NCI-H1092 treated with DMSO at 0.1 percent for 48 hours (cell line): ENCODE measurements at places on chromosomes 7 and 10.
A peak's percentile ranks its signal among the peaks of the same experiment; 100 is the strongest.

GRCh38 chr10:3413937-3414666, 241.5 kb upstream of the PITRM1 start:
- DNase-seq, result no peak

DNA sequence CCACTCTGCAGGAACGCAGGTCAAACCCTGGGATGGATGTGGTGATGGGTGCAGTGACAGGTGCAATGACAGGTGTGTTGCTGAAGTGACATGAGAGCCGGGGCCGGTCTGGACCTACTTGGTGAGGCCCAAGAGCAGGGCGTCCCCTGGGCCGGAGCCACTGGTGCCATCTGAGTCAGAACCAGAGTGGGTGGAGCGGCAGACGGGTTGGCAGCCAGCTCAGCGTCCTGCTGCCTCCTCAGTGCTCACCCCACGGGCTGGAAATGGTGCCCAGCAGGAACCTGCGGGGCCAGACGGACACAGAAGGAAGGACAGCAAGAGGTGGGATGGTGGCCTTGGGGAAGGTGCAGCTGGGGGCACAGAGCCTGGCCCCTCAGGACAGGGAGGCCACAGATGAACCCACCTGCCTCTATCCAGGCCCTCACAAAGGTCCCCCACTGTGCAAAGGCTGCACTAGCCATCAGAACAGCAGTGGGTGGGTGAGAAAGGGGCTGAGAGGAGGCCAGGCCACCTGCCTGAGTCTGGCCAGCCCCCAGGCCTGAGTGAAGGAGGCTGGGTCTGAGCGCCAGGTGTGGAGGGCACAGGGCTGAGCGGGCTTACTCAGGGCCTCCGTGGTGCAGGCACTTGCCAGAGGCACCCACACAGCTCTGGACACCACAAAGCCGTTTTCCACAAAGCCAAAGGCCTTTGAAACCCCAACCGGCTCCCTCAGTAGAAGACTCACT, 129.0 kb upstream of the PPP2R2D start:
- DNase-seq, result no peak

DNA sequence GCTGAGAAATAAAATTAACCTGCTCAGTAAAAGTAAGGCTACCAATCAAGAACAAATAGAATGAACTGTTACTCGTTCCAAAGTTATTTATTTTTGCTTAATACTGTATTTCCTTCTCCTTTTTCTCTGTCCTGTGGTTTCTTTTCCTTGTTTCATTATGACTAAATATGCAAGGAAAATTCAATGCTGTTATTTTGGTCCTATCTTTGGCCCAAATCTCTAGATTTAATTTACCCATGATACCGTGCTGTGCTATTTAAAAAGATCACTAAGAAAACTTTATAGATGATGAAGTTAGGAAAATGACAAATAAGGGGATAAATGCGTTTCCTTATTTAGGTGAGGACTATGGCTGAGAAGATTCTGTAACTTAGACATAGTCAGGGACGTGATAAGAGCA, 45.3 kb upstream of the FAM133B start:
- no peak for DNase-seq

- DNase-seq, result peak; percentile 79
Measured at GRCh38 chr7:134298902-134299683, 17.6 kb downstream of the SLC35B4 start.

DNA sequence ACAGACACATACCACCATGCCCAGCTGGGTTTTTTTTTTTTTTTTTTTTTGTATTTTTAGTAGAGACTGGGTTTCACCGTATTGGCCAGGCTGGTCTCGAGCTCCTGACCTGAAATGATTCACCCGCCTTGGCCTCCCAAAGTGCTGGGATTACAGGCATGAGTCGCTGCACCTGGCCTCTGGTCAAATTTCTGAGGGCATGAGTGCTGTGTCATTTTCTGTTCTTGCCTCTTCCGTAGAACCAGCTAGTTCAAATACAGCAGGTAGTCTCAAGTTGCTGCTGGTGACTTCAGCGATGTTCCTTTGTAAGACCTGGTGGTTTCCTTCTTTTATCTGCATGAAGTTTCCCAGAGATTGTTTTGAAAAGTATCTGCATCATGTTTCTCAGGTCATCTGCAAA, 134.8 kb upstream of the SHH start:
- no peak for DNase-seq
